ENCODE measurements at places on chromosomes 1 and 21. TPM values are rescaled to one million over a fixed set of nuclear protein-coding genes. Genes with fewer than 3 reads are reported as not detected.

- no peak for DNase-seq
Observed at GRCh38 chr1:159786966-159787365, 6.2 kb downstream of the DUSP23 start.

The FALEC gene
- 0.46 TPM for total RNA-seq

- DNase-seq, result no peak
Observed at GRCh38 chr1:88288571-88288970, 395.5 kb upstream of the PKN2 start.

The TCHH gene
- 0.05 TPM for total RNA-seq

GRCh38 chr1:32291145-32291707, 657 bp upstream of the HDAC1 start:
- no peak for DNase-seq

GRCh38 chr1:221987860-221988520, 246.1 kb upstream of the DUSP10 start:
- DNase-seq, result no peak

The PDE9A gene
- 1.1 TPM for total RNA-seq

The NCF2 gene
- total RNA-seq, result 4.5 TPM

The NRDC gene
- 111 TPM for total RNA-seq

The OLFML3 gene
- 8.2 TPM for total RNA-seq

DNA sequence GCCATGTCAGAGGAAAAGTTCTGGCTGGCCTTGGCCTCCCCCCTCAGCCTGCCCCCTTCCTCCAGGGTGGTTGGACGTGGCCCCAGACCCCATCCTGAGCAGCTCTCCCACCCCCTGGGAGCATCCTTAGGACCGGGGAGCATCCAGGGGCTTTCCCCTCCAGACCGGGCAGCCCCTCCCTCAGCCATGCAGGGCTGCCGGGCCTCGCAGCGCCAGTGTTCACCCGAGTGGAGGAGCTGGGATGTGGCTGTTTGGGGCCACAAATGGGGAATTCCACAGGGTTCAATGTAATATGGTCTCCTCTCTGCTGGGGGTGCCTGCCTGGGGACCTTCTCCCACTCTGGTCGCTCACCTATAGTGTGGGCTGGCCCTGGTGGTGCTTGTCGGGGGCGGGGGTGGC, 4.2 kb upstream of the PFKL start:
- DNase-seq, result no peak

The RPS6KA1 gene
- total RNA-seq, result 3.3 TPM

- DNase-seq, result no peak
Observed at GRCh38 chr1:152050886-152051675, 14.3 kb upstream of the S100A11 start.

DNA sequence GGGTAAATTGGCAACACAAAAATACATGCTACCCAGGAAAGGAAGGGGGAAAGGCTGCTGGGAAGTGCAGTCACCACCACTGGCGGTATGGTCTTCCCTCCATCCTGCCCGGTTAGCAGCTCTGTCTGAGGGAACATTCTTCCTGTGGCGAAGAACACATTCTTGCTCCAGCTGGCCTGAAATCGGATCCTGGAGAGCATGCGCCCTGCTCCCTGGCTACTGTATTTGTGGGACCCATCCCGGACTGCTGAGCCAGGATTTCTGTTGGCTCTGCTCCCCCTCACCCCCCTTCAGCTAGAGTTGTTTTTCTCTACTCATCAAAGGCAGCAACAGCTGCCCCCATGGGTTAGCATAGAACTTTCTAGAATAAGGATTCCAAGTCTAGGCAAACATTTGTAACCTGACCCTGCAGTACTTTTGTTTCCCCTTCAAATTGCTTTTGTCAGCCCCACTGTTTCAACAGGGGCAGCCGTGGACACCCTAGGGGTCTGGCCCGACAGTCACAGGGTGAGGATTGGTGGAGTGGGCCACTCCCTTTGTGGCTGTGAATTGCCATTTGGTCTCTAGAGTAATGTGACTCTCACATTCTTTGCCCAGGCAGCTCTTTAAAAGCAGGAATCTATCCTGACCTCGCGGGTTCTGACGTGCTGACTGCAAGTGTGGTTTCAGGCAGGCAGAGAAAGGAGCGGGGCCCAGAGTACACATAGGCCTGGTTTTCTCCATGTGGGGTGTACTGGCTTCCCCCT, 157.7 kb downstream of the TOMM20 start:
- DNase-seq, result no peak

The JAK1 gene
- total RNA-seq, result 76.4 TPM

The TSSK3 gene
- 2.6 TPM for total RNA-seq

- DNase-seq, result no peak
Observed at GRCh38 chr21:37528150-37528937, 161.8 kb downstream of the DYRK1A start.

GRCh38 chr1:85935234-85935633, 221.3 kb downstream of the COL24A1 start:
- no peak for DNase-seq

DNA sequence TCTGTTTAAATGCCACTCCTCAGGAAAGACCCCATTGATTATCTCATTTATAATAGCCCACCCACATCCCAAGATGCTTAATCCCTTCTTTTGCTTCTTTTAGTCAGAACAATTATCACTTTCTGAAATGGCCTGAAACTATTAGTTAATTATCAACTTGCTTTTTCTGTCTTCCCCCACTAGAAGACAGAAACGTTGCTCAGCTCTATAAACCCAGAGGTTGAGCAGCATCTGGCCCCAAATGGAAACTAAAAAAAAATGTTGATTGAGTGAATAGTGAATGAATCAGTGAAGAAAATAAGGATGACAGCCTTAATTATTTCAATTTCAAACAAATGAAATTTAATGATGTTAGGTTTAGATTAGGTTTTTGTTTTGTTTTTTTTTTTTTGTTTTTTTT, 38.2 kb upstream of the PIGC start:
- no peak for DNase-seq

DNA sequence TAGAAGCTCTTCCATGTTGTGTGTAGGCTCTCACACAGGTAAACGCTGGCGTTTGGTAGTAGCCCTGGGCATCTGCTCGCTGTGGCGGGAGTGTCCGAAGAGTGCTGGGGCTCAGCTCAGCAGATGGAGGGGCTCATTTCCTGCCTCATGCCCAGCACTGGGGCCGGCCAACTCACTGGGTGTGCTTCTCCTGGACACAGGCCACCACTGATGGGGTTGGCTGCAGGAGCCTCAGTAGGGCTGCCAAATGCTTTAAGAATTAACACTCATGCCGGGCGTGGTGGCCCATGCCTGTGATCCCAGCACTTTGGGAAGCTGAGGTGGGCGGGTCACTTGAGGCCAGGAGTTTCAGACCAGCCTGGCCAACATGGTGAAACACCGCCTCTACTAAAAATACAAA, 20.9 kb downstream of the UQCRHL start:
- DNase-seq, result no peak

DNA sequence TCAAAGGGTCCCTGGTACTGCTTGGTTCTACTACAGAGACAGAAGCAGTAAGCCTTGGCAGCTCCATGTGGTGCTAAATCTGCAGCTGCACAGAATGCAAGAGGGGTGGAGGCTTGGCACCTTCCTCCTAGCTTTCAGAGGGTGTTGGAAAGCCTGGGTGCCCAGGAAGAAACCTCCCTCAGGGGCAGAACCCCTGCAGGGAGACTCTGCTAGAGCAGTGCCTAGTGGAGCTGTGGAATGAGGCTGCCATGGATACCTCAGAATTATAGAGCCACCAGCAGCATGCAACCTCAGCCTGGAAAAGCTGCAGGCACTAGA, 76.2 kb upstream of the TLR5 start:
- peak; percentile 46 for DNase-seq

The HOOK1 gene
- total RNA-seq, result 0.67 TPM

The C1orf159 gene
- 5.4 TPM for total RNA-seq

DNA sequence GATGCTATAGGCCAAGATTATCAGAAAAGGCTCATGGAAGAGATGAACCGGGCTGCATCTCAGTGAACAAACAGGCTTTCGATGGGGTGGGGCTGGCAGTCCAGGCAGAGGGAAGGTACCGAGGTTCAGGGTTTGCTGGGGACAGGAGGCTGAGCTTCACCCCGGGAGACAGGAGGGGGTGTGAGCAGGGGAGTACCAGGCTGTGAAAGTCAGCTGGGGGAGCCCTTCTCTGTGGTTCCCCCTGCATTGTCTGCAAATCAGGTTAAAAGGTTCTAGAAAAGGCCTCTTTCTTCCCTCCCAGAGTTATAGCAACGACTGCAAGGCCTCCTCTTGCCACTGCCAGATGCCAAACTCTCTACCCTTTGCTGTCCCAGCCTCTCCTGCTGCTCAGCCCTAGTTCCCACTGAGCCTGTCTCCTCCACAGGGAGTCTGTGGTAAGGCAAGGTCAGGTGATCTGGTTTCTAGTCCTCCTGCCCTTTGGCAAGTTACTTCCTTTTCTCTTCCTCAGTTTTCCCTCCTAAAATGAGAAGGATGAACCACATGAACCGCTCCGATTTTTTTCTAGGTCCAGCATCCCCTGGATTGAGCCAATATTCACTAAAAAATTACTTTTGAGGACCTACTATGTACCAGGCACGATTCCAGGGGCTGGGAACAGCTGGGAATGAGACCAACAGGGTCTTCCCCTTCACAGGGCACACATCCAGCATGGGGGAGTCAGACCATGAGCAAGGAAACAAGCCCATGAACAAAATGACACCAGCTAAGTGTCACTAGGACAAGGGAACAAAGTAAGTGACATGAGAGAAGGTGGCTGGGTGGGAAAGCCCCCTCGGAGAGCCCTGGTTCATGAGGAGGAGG, 7.2 kb downstream of the LAD1 start:
- no peak for DNase-seq

The HORMAD1 gene
- total RNA-seq, result not detected

DNA sequence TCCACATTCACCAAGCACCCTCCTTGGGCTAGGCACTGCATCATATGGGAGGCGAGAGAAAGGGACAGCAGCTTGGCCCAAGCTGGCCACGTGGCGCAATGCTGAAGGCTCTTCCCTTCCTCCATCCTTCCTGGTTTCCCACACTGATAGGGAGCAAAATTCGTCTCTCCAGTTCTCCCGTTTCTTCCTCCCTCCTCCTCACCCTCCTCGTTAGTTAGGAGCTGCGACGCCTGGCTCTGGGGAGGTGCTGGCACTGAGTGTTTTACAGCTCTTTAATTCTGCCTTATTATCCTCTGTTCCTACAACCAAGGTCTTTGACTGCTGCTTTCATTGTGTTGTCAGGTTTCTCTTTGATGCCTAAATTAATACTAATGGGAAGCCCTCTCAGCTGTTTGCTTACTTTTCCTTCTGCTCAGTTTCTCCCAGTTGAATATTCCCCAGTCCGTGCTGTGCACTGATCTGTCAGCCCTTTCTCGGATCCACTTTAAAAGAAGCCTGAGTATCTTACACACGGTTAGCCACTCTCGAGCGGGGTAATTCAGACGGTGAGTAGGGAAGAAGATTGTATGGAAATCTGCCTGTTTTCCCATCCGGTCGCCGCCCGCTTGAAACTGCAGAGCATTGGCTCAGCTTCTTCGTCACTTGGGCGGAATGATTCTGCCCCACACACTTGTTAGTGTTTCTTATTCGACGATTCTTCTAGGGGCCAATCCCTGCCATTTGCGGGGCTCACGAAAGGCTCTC, 56.2 kb upstream of the SMYD2 start:
- peak; percentile 74 for DNase-seq

DNA sequence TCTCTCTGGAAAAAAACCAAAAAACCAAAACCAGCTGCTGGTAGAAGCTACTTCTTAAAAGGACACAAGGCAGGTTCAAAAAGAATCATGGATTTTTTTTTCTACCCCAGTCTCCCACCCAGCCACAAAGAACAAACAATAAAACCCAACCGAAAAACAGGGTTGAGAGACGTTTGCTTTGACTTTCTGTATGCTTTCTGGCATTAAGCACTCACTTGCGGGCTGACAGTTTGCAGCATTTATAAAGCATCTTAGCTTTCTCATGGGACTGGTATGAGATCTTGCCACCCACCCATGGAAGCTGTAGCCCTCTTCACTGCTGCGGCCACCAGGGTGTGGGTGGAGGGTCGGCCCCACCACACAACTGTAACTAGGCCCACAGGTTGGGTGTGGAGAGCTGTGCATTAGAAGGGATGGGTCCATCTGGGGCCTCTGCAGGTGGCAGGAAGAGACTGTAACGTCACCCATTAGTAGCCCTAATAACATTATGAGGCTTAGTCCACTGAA, 165.7 kb downstream of the RHOU start:
- DNase-seq, result no peak

The GPR3 gene
- 2.3 TPM for total RNA-seq
